ENCODE measurements at places on chromosomes 6 and 20.
A peak's percentile ranks its signal among the peaks of the same experiment; 100 is the strongest.

- no peak for DNase-seq
Observed at GRCh38 chr6:124604719-124605118, 357.5 kb upstream of the RNF217 start.

DNA sequence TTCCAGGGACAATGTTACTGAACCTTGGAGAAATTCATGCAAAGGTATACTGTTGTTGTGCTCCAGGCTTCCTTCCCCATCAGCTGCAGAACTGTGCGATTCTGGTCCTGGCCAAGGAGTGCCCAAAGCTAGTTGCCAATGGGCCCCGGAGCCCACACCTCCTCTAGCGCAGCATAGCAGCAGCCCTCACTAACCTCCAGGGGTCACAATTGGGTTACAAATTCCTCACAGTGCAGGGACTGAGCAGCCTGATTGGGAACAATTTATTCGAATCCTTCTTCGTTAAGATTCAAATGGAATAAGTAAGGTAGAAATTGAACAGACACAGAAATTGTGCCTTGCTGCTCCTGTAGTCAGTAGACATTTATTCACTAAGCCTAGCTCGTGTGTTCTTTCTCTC lies 284.9 kb downstream of the PRKN start:
- no peak for DNase-seq

- DNase-seq, result no peak
Observed at GRCh38 chr6:159602431-159603041, 90.5 kb downstream of the SOD2 start.

DNA sequence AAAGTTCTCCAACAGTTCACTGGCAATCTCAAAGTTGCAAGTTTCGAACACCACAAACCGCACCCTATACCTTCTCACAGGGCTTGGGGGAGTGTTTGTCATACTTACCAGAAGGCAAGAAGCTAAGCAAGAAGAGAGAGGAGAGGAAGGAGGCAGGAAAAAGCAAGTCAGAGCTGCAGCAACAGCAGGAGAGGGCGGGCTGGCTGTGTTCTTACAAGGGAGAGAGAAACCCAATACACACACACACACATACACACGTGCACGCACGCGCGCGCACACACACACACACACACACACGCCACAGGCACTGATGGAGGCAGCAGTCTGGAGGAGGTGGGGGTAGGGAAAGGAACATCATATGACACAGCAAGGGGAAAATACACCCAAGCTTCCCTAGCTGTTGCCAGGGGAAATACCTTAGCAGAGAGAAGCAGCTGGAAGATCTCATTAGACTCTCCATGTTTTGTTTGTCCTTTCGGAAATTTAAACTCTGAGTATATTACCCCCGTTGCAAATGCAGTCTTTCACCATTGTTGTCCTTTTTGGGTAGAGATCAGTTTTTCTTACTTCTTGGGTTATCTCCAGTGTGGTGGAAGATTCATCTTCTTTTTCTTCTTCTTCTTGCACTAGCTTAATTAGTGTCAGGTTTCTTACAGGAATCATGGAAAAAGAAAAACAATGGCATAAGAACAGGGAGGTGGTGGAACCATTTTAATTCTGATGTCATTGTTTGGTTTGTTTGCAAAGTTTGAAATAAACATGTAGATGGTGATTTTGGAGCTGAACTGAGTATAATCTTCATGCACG lies at the start of gene TXLNB:
TXLNB (minus strand) TSS at position 186 of the 807 bp plus-strand sequence. CDS start 3,099 bp downstream, outside the sequence.
- DNase-seq, result peak; percentile 65

DNA sequence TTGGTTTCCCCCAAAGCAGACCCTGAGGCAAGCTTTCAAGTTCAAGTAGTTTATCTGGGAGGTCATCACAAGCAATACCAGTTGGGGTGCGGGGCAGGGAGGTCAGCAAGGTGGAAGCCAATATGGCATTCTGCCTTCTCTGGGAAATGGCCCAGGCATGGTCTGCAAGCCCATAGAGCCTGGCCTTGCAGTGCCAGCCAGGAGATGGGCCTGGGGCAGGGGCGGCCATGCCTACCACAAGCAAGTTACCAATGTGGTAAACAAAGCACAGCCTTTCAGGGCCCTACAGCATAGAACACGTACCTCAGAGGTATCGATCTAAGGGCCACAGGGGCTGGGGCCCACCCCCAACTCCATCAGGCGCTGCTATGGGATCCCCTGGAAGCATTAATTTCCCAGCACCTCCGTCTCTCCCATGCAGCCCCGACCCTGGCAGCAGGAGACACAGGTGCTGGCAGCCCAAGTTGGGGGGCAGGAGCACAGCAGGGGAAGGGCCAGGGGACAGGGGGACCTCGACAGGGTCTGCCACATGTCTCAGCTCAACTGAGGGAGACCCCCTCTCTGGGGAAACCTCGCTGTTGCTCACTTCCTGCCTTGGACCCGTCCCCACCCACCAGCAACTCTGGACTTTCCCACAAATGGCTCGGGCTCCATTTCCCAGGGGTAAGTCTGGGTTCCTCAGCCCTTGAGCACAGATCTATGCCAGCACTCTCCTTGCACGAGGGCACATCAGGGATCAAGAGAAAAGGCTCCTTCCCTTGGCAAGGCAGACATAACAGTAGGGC lies 369.0 kb downstream of the PREX1 start:
- no peak for DNase-seq

- DNase-seq, result no peak
Observed at GRCh38 chr6:170147056-170147787, 143.7 kb downstream of the DLL1 start.

- no peak for DNase-seq
Observed at GRCh38 chr6:88236612-88237360, 70.6 kb upstream of the CNR1 start.

- DNase-seq, result no peak
Observed at GRCh38 chr20:18702736-18703135, 110.8 kb upstream of the SCP2D1 start.

DNA sequence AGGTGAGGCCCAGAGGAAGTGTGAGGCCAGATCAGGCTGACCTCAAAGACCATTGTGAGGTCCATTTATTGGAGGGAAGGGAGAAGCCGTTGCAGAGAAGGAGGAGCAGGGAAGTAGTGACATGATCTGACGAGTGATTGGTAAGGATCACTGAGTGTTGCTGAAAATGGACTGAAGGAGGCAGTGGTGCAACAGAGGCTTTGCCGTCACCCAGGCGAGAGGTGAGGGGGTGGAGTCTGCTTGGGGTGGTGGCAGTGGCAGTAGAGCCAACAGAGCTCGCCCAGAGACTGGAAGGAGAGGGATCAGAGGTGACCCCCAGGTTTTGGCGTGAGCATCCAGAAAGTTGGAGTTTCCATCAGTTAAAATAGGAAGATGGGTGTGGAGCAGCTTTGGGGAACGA lies 67.9 kb upstream of the CLDN20 start:
- no peak for DNase-seq

GRCh38 chr6:144816936-144817335 lies 531.8 kb downstream of the UTRN start:
- no peak for DNase-seq

DNA sequence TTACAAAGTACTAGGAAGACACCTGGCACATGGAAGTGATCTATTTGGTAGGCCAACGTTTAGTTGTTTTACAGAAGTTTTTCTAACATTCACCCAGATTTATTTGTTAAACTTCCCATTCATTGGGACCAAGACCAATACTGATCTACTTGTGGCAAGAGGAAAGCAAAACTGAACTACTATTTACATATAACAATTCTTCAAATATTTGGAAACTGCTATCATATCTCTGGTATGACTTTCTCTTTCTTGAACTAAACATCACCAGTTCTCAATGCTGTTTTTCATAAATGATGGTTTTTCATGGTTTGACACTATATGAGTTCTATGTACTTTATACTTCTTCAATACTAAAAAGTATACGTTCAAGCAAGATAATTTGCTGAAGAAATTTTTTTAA lies 189.2 kb downstream of the ASCC3 start:
- DNase-seq, result no peak

GRCh38 chr6:104771258-104771832 lies 88.4 kb downstream of the HACE1 start:
- DNase-seq, result no peak

DNA sequence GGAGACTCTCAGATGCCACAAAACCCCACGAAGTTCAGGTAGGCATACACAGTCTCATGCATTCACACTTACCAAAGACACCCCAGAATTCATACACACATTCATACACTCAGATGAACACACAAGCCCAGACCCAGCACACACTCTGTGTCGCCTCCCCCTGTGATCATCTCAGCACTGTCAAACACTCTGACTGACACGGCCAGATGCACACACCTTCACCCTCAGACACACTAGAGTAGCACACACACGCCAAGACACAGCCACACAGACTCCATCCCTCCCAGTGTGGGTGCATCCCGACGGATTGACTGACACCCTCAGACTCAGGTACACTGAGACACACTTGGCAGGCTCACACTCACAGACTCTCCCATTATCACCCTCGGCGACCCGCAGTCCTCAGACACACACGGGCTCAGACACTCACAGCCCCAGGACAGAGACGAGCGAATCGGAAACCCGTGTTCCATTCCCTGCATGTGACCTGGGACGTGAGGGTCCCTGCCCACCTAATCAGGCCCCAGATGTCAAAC lies 872 bp upstream of the RIMS4 start:
- no peak for DNase-seq

DNA sequence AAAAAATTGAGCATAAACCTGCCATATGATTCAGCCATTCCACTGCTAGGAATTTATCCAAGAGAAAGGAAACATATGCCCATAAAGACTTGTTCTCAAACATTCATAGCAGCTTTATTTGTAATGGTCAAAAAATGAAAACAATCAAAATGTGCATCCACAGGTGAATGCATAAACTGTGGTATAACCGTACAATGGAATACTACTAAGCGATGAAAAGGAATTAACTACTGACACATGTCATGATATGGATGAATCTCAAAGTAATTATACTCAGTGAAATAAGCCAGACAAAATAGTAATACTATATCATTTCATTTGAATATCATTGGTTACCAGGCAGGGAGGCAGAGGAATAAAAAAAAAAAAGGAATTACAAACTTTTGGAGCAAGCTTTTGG lies 25.8 kb upstream of the BRPF3 start:
- no peak for DNase-seq

- DNase-seq, result no peak
Observed at GRCh38 chr6:83354747-83355146, 76.1 kb downstream of the ME1 start.

DNA sequence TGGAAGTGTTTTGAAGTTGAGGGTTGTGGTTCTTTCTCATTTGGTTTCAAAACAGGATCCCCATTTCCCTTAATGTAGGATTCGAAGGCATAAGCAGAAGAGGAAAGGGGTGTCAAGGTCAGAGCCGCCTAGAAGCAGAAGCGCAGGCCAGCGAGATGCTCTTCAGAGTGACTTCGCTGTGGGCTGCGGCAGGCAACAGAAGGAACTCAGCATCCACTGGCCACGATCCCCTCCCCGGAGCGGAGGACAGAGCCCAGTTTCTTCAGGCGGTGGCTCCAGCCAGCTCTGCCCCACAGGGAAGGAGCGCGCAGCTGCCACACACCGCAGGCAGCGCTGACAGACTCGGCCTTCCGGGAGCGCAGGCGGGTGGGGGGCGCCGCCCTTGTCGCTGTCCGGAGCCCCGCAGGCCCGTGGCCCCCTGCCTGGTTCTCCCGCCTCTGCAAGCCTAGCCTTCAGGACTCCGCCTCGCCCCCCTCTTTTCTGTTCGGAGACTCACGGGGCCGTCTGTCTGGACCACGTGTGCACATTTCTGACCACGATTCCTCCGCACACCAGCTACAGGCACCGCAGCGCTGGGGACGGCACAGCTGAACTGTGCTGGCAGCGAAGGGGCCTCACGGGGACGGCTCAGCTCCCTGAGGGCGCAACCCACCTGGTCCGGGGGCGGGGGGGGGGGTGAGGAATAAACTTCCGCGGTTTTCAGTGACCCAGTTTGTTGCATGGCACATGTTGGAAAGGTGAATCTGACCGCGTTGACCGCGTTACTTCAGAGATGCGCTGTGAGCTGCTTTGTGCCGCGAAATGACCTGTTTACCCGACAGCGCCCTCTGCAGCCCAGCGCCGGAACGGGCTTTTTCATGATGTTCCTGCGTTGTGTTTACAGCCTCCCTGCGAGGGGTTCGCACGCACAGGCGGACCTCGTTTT lies 26.1 kb downstream of the TTLL2 start:
- DNase-seq, result peak; percentile 91

DNA sequence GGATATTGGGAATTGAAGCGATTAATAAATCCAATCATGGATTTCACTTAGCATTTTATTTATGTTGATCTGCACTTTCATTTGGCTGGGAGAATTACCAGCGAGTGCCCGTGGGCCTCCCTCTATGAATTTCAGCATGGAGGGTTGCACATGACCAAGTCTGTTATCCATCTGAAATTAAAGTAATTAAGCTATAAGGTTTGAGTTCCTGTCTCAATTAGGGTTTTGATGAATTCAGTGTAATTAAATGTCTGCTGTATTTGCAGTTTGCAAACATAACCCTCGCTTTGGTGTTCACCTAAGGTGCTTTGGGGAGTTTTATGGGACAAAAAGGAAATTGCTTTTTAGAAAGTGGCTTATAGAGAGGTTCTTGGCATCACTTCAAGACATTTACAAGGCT lies 169.8 kb upstream of the RIN2 start:
- no peak for DNase-seq

DNA sequence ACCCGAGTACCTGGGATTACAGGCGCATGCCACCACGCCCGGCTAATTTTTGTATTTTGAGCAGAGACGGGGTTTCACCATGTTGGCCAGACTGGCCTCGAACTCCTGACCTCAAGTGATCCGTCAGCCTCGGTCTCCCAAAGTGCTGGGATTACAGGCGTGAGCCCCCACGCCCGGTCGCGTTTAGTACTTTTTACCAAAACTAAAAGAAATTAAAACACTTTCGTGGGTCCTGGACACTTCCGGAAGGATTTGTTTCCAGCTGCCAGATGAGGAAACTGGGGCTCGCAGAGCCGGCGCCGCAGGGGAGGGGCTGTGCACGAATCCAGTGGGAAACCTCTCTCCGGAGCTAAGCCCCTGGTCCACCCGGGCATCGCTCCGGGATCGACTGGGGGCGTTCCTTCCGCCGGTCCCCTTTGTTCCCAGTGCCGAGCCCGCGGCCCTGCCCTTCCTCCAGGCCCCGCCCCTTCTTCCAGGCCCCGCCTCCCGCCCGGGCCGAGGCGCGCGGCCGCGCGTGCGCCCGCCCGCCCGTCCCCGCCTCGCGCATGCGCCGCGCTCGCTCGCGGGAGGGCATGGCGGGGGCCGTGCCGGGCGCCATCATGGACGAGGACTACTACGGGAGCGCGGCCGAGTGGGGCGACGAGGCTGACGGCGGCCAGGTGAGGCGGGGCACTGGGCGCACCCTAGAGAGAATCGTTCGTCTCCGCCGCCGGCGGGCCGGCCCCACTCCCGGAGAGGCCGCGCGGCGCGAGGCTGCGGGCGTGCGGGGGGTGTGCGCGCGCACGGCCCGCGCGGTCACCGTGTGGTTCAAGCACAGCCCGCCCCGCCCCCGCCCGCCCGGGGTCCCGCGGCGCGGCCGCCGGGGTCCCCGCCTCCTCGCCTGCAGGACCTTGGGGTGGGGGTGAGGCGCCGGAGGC lies at the start of gene NELFCD:
NELFCD (plus strand) TSS at position 546 of the 917 bp plus-strand sequence; CDS start at position 600, 54 bp downstream.
- peak; percentile 92 for DNase-seq

- no peak for DNase-seq
Observed at GRCh38 chr20:20823476-20823881, 111.0 kb upstream of the RALGAPA2 start.

DNA sequence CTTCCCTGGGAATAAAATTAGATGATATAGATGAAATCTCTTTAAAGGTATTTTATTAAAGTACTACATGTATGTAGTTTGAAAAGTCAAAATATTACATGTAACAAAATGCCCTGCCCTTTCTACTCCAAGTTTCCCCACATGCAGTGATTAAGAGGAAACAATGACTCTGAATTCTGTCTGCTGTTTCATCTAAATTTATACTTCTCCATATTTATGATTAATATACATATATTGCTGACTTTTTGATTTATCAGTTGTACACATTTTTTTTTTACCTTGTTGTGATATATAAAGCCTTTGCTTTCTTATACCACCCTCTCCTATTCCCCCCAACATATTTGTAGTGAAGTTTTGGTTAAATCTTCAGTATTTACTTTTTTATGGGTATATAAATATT lies 127.9 kb downstream of the ZFAND3 start:
- no peak for DNase-seq
